ENCODE measurements at places on chromosomes 7 and 10. TPM values are rescaled to one million over a fixed set of nuclear protein-coding genes. Genes with fewer than 3 reads are reported as not detected.

The SAP25 gene
- total RNA-seq = 0.34 TPM

The OR2A5 gene
- not detected for total RNA-seq

The FAM24B gene
- 4.5 TPM for total RNA-seq

The HYAL4 gene
- not detected for total RNA-seq

The GPRIN2 gene
- not detected for total RNA-seq

The SH2D4B gene
- total RNA-seq = not detected

The DNA2 gene
- total RNA-seq = 9.6 TPM

The SPRN gene
- 0.59 TPM for total RNA-seq

The CDCA7L gene
- 40.9 TPM for total RNA-seq

The C10orf143 gene
- 1.0 TPM for total RNA-seq

Measured in bronchus fibroblast of lung (primary cell).